ENCODE measurements at places on chromosomes 2 and 18. TPM values are rescaled to one million over a fixed set of nuclear protein-coding genes. Genes with fewer than 3 reads are reported as not detected.

DNA sequence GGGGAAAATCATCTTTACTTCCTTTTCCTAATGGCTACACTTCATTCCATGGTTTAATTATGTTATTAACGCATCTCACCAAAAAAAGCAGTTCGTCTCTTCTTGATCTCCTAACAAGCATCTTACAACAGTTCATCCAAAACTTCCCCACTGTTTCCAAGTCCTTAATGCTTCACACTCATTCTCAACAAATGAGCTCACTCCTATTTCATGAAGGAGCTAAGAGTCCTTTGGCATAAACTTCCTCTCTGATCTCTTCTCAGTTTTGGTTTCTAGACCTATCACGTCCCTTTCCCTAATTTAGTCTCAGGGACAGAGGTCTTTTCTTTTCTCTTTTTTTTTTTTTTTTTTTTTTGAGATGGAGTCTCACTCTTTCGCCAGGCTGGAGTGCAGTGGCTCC, 205.9 kb upstream of the SLC39A10 start:
- DNase-seq, result no peak

DNA sequence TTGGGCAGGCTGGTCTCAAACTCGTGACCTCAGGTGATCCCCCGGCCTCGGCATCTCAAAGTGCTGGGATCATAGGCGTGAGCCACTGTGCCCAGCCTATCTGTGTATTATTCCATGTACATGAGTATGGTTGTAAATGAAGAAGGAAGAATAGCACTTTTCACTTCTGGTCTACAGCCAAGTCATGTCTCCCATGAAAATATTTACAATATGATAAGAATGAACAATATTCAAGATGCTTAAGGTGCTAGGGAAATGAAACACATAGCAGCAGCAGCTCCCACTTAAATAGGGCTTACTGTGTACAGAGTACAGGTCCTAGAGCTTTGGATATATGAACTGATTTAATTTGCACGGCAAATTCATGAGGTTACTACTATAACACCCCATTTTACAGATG, 70.3 kb upstream of the COL5A2 start:
- DNase-seq, result no peak

DNA sequence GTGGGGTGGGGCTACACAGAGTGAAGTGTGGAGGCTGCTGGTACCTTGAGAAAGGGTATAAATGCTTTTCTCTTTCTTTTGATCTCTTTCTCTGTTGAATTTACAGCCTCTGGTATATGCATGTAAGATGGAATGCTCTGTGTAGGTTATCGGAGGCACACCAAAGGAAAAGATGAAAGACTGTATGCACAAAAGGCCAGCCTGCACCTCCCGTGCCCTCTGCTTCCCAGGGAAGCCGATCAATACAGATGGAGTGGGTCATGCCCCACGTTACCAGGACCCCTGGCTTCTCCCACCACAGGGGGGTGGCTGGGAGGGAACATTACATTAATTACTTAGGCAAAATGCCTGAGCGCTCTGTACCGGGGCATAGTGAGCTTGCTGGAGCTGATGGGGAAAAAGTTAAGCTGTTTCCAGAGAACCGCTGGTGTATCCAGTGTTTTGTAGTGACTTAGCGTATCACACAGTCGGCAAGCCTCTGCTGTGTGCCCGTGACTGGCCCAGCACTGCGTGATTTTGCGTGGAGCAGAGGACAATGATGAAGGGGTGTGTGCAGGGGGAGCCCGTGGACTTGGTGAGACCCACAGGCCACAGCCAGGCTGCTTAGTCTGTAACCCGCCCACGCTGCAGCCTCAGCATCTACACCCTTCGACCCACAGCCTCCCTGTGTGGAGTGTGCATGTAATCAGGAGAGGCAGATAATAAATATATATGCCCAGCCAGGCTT, 8.0 kb downstream of the ALLC start:
- no peak for DNase-seq

DNA sequence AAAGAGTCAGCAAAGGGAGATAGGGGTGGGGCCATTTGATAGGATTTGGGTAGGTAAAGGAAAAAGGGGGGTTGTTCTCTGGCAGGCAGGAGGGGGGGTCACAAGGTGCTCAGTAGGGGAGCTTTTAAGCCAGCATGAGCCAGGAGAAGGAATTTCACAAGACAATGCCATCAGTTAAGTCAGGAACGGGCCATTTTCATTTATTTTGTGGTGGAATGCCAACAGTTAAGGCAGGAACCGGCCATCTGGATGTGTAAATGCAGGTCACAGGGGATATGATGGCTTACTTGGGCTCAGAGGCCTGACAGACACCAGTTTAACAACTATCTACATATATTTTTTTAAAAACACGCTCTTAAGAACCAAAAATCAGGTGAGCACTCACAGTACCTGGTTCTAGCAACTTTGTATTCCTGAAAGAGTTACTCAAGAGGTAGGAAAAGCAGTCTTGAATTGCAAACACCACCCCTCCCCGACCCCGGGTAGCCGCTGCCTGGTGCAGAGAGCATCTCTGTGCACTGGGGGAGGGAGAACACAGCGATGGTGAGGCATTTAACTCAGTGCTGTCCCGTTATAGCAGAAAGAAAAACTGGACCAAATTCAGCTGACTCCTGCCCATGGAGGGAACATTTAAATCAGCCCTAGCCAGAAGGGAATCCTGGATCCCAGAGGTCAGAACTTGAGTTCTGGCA, 414.5 kb upstream of the KLHL29 start:
- DNase-seq, result no peak

DNA sequence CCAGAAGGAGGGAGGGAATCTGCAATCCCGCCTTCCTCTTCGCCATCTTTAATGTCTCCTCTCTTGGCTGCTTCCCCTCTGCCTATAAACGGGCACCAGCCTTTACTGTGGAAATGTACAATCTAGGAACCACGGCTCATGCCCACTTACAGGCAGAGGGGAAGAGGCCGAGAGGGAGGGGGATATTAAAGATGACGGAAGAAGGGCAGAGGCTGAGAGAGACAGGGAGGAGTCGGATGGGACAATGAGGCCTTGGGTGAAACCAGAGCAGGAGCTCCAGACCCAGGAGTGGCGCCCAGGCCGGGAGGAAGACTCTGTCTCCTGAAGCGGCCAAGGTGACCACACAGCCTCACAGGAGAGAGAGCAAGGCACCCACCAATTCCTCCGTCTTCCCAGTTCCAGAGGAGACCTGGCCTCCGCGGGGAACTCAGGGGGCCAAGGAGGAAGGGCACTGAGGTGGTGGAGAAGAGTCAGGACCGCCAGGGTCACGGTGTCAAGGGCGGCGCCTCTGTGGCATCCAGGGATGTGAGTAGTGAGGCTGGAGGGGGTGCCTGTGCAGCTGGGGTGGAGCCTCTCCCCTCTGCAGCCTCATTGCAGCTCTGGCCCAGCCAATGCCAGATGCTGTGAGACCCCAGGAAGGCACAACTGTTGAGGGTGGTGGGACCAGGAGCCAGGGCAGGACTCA, 67.8 kb downstream of the CIB4 start:
- DNase-seq, result no peak

Gene DNAJC5G
- not detected for total RNA-seq

- peak; percentile 63 for DNase-seq
Observed at GRCh38 chr2:86695053-86695691, 24.9 kb upstream of the RMND5A start.

GRCh38 chr2:29080886-29081743, 6.8 kb upstream of the PCARE start:
- DNase-seq, result no peak

DNA sequence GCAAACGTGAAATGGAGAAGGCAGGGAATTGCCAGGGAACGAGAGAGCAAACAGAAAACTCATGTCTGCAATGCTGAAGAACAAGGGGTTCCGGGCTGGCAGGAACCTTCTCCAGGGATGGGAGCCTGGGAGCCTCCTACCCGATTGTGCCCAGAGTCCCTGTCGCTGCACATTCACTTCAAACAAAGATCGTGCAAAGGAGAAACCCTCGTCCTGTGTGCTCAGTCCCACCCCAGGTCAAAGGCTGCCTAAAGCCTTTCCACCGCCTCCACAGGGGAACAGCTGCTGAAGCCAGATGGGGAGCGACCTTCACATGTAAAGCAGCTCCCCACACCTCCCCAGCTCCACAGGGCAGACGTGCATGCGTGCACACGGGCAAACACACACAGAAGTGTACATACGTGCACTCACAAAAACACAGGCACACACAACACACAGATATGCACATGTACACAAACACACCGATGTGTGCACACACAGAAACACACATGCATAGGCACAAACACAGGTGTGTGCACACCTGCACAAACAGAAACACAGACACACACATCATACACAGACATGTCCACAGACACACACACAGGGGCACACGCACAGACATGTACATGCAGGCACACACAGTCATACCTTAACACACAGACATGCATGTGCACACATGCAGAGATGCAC, 460.1 kb upstream of the SALL3 start:
- DNase-seq, result no peak

GRCh38 chr2:238159071-238159539, 335 bp downstream of the ERFE start:
- no peak for DNase-seq

DNA sequence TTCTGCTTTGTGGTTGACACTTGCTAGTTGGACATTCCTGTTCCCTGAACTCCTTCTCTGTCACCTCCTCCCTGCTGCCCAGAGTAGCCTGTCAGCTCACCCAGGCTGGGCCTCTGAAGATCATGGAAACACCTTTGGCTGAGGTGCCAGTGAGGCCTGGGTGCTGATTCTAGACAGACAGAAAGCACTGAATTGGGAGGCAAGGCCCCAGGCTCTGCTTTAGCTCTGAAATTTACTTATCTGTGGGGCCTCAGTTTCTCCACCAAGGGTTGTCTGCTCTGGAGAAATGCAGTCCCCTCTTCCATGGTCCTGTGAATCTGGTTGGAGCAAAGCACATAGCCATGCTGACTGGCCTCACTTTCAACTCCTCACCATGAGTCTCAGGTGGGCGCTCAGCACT, 104.6 kb upstream of the SIX3 start:
- DNase-seq, result no peak

DNA sequence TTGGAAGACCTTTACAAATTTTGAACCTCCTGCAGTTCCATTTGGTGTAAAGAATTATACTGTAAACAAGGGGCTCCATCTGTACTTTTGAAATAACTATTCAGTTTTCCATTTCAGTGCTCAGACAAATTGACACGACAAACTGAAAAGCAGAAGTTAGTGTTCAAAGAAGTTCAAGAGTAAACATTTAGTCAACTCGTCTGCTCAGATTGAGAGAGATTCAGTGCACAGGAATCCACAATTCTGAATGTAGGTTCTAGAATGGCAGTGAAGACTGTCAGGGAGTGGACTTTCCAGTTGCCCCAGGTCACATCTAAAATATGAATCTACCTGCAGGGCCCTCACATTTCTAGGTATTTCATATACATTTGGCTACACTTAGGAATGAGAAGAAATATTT, 322.3 kb upstream of the TCF4 start:
- DNase-seq, result no peak

GRCh38 chr2:85410584-85411404, 628 bp upstream of the CAPG start:
- DNase-seq, result no peak

Gene TUBB8B
- not detected for total RNA-seq

Gene GREB1
- 4.8 TPM for total RNA-seq

Gene EPG5
- total RNA-seq, result 38.2 TPM

- DNase-seq, result no peak
Observed at GRCh38 chr2:197294260-197294659, 16.3 kb downstream of the ANKRD44 start.

Gene GPBAR1
- 0.92 TPM for total RNA-seq

- no peak for DNase-seq
Observed at GRCh38 chr18:59821983-59822382, 77.8 kb upstream of the PMAIP1 start.

Gene MLPH
- total RNA-seq, result 27.3 TPM

Gene FAM161A
- 6.0 TPM for total RNA-seq

DNA sequence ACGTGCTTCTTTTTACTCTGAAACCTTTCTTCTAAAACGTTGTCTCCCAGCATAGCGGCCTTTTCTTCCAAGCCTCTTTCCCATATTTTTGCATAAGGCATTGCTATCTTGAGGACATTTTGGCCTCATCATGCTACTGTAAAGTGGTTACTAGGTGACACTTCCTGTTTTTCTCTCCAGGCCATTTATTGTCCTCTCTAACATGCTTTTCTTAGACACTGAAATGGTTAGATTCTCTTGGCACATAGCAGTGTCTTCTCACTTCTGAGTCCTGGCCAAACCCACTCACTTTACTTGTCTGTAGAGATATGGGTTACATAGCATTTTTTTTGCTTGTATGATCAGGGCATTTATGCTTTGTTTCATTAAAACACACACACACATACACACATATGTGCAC, 50.1 kb upstream of the KCNH7 start:
- no peak for DNase-seq

Gene CNDP1
- not detected for total RNA-seq

- no peak for DNase-seq
Observed at GRCh38 chr2:122999821-123000220, 1025.3 kb upstream of the CNTNAP5 start.

DNA sequence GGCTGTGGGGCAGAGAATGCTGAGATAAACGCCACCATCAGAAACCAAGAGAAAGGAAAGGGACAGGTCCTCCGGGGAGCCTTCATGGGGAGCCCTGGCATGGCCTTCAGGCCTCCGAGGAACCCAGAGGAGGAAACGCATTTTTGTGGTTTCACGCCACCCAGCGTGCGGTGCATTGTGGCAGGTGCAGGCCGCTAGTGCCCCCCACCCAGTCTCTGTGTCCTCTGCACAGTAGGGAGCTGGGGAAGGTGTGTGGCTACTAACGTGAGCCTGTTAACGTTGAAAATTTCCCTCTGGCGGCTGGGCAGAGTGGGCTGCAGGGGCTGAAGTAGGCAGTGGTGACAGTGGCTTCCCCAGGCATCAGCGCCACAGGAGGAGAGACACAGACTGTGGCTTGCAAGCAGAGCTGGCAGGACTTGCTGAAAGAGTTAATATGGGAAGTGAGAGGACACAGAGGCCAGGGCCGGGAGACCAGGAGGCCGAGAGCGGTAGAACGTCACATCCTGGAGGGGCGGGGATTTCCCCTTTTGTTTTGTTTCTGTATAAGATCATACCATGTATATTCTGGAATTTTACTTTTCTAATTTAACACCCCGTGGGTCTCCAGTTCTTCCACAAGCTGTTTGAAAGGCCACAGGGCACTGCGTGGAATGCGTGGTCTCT, 166.9 kb downstream of the GBX2 start:
- no peak for DNase-seq

- DNase-seq, result no peak
Observed at GRCh38 chr2:164479460-164479859, 141.8 kb downstream of the GRB14 start.

GRCh38 chr2:155525199-155525598, 807.3 kb downstream of the NR4A2 start:
- no peak for DNase-seq

- DNase-seq, result no peak
Observed at GRCh38 chr2:68594674-68595492, 48.5 kb upstream of the PROKR1 start.

Data from kidney epithelial cell (primary cell).